ENCODE measurements at places on chromosomes 12 and 14. TPM values are rescaled to one million over a fixed set of nuclear protein-coding genes. Genes with fewer than 3 reads are reported as not detected.
A peak's percentile ranks its signal among the peaks of the same experiment; 100 is the strongest.

Gene BCL2L14
- 1.9 TPM for total RNA-seq

GRCh38 chr12:28767836-28768348, 381.2 kb upstream of the FAR2 start:
- no peak for DNase-seq

DNA sequence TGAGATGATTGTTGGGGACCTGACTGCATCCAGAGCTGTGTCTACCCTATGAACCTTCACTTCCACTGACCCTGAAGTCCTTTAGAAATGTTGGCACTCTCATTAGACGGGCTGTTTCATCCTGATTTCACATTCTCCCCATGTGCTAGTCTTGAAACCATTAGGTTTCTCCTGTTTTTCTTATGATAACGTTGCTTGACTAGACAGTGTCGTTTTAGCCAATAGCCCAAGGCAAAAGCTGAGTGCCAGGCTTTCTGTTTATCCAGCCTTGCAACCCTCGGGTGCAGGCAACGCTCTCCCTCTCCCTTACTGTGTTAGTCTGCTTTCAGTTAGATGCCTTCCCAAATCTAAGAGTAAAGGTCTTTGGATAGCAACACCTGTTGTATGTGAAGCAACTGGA, 30.1 kb downstream of the DACT1 start:
- DNase-seq = no peak

Gene ESR2
- not detected for total RNA-seq

- DNase-seq = no peak
Measured at GRCh38 chr14:92945959-92946846, 23.3 kb downstream of the CHGA start.

DNA sequence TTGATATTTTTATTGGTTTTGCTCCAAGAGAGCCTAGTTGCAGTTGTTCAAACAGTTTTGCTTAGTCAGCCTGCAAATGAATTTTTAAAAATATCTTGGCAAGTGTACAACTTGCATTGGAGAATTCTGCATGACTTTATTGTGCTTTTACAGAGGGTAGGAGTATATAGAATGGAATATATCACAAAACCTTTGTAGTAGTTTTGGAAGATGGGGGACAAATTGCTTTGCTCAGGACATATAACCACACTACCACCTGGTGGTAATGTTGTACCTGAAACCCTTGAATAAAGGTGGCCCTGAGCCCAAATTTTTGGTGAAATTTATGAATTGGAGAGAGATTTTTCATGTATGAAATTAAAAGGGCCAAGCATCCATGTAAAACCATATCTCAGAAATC, 645.2 kb downstream of the MED13L start:
- no peak for DNase-seq

Gene ATF7IP
- 223 TPM for total RNA-seq

- DNase-seq = no peak
Measured at GRCh38 chr14:66003082-66003730, 483.0 kb upstream of the CCDC196 start.

Gene HOXC6
- not detected for total RNA-seq

Gene C14orf39
- not detected for total RNA-seq

DNA sequence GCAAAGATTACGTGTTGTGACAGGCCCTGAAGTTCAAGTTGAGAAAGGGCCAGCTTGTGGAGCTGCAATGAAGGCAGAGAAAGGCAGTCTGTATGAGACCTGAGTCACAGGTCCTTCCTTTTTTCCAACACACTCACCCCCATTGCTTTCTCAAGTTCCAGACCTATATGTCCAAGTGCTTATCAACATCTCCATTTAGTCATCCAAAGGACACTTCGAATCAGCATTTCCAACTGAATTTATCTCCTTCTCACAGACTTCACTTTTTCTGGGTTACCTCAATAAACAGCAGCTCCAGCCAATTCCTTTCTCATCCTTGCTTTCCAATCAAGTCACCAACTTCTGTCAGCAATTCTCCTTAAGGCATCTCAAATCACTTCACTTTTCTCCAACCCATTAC, 56.4 kb upstream of the KIF21A start:
- no peak for DNase-seq

Gene SPRYD4
- 6.9 TPM for total RNA-seq

DNA sequence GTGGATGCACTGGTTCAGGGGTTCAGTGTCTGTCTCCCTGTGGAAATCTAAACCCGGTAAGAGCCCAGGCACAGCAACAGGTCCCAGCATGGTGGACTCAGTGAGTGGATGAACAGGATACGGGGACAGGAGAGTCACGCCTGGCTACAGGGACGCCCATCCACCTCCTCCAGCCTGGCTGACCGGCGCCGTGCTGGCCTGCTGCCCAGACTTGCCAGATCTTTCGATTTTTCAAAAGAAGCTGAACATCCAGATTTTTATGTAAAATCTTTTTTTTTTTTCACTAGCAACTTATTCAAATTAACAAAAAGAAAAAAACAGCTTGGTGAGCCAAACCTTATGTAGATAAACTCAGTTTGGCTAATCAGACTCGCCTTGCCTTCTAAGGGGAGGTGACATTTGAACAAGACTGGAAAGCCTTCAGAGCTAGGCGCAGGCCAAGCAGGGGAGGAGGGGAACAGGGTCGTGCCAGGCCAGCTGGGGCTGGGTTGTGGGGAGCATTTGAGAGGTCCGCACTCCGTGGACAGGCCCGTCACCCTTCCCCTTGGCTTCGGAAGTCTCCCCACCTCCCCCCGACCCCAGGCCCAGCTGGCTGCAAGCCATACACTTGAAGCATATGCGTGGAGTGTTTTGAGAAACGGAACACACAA, 87.8 kb upstream of the NCOR2 start:
- no peak for DNase-seq

- DNase-seq = peak; percentile 6
Measured at GRCh38 chr12:2395354-2395977, 342.7 kb downstream of the CACNA1C start.

- no peak for DNase-seq
Measured at GRCh38 chr14:72303930-72304329, 371.7 kb downstream of the RGS6 start.

DNA sequence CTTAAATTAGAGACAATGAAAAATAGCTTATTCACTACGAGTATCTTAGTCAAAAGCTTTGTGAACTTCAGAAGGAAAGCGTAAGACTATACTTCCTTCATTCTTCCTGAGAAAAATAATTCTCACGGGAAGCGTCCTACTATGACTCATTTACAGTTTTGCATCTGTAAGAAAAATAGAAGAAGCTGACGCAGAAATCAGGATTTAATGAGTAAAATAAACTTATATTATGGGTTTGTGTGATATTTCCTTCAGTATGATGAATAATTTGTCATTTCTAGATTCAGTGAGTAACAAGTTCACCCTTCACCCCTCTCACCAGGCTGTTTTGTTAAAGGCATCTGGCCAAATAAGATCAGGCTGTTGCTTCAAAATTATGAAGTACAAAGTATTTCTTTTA, 17.8 kb upstream of the PDE3A start:
- no peak for DNase-seq

GRCh38 chr12:45674181-45674977, 55.1 kb upstream of the ARID2 start:
- no peak for DNase-seq

DNA sequence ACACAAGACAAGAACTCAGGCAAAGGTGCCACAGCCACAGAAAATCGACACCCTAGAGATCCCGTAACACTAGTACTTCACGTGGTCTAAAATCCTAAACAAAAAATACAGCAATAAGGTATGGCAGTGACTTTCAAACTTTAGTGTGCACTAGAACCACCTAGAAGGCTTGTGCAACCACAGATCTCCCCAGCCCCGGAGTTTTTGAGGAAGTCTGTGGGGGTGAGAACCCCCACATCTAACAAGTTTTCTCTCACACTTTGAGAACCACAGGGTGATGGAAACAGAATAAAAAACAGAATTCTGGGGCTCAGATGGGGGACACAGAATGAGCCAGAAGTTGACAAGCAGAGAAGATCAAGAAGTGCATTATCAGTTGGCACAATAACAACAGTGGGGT, 254.0 kb downstream of the ANO6 start:
- DNase-seq = peak; percentile 22

Gene FGF23
- not detected for total RNA-seq

GRCh38 chr12:51897181-51897580, 9.3 kb downstream of the ANKRD33 start:
- no peak for DNase-seq

DNA sequence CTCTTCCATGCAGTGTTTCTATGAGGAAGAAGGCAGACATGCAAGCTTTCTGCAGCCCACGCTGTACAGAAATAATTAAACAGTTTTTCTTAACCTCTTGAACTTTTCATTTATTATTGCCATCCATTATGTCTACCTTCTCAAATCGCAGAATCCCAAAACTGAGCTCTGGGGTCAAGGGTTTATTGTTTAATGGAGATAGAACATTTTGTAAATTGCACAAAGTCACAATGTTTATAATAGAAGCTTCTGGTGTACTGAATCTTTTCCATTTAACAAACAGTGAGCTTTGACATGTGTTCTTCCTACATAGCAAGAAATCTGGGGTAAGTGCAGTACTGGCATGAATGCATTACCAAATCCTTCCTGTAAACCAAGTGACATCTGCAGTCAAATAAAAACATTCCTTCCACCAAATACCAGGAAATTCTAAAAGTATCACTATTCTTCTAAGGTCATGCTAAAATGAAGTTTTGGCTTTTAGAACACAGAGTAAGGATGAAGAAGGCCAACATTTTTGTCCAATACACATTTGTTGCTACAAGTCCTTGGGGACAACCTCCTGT, 385.3 kb upstream of the DDHD1 start:
- no peak for DNase-seq

- no peak for DNase-seq
Measured at GRCh38 chr14:74509587-74510222, 16.1 kb downstream of the ISCA2 start.

GRCh38 chr12:5924342-5924741, 20.7 kb downstream of the ANO2 start:
- no peak for DNase-seq

Gene PSEN1
- 51.7 TPM for total RNA-seq

- no peak for DNase-seq
Measured at GRCh38 chr14:93003945-93004698, 81.2 kb downstream of the CHGA start.

Gene RIMKLB
- 23.0 TPM for total RNA-seq

Gene PPM1H
- total RNA-seq = 0.06 TPM

DNA sequence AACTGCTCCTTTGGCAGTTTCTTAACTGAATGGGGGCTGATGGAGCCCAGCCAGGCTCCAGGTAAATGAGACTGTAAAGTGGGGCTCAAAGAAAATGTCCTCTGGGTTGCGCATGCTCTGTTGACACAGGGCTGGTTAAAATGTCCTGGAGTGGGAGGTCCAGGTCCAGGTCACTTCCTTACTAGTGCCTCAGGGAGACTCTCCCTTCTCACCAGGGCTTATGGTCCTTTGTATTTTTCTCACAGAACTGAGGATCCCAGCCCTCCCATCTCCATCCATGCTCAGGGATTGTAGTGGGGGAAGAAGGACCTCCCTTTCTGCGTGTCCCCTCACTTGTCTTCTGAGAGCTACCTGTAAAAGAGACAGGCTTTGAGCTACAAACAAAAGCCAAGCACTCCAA, 77.5 kb downstream of the SSPN start:
- DNase-seq = no peak

Gene EIF2S3B
- 1.3 TPM for total RNA-seq

Gene CYP27B1
- 1.4 TPM for total RNA-seq

GRCh38 chr12:104533134-104533533, 76.4 kb downstream of the CHST11 start:
- DNase-seq = no peak

DNA sequence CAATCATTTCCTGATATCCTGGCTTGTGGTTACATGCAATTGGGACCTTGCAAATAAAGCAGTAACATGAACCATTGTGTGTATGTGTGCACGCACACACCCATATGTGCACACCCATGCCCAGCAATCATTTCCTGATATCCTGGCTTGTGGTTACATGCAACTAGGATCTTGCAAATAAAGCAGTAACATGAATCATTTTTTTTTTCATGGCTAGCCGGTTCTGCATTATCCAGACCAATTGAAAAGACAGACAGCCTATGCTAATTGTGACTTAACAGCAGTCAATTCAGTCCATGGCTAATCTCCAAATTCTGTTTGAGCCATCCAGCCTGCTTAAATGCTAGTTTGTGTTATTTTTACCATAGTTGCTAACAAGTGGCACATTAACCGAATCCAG, 134.3 kb downstream of the TTC7B start:
- no peak for DNase-seq

Gene E2F7
- 0.26 TPM for total RNA-seq

- DNase-seq = no peak
Measured at GRCh38 chr12:65930114-65930828, 106.0 kb downstream of the HMGA2 start.

Gene ARHGEF25
- 0.47 TPM for total RNA-seq

GRCh38 chr14:28784096-28785048, 17.8 kb downstream of the FOXG1 start:
- DNase-seq = no peak

DNA sequence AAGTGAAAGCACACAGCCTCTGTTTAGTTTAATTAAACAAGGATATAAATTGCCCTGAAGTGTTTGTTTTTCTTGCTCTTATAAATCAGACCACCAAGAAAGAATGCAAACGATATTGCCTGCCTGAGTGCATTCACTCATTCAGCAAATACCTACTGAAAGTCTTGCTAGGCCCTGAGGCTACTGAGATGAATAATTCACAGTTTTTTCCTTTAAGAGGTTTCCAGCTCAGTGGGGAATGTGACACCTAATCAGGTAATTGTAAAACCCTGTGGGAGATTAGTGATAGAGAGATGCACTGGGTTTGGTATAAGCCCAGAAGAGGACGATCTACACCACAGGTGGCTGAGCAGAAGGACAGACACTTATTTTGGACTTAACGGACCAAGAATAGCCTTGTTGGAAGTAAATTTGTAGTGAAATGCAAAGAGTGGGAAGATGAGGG, 151.4 kb downstream of the SLC35F4 start:
- DNase-seq = no peak

Gene PPP1R36
- not detected for total RNA-seq

DNA sequence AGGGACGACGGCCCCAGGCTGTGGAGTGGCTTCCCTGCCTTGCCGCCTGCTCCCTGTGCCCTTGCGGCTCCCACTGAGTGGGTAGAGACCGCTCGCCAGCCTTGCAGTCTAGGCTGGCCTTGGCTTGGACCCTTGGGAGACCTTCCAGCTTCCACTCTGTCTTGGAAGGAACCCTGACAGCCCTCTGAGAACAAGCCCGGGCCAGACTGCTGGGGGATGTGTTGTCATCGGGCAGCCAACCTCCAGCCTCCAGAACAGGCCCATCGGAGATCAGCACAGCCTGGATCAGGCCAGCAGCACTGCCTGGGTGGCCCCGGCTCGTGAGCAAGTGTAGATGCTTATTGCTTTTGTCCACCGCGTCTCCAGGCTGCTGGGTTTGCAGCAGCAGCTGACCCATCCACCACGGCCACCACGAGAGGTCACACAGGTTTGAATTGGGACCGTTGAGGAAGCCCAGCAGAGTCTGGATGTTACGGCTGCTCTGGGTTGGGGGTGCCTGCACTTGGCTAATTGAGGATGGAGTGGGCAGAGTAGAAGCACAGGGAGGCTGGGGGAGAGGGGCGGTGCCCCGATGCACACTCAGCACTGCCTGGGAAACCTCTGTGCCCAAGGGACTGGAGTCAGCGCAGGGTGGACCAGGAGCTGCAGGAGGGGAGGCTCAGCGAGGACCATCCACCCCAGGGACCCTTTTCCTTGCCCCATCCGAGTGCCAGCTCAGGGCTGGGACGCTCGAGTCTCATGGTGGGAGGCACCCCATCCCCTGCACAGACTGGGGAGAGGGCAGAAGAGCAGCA, 55.5 kb downstream of the NOC4L start:
- no peak for DNase-seq

Data from CD4-positive, alpha-beta memory T cell (primary cell).